Left lobe of liver (tissue), 2 donors: ENCODE measurements at places on chromosomes 6 and 20. TPM values are rescaled to one million over a fixed set of nuclear protein-coding genes. Genes with fewer than 3 reads are reported as not detected.

Gene FAM162B
- total RNA-seq: 0.63 TPM

Gene PLA2G7
- total RNA-seq: 1.7 TPM

Gene RAMACL
- total RNA-seq: 0.28 TPM

Gene FRK
- 12.6 TPM for total RNA-seq

Gene STMND1
- total RNA-seq: not detected

Gene MEP1A
- total RNA-seq: not detected

Gene CTCFL
- total RNA-seq: 0.15 TPM

Gene SAMD10
- 3.5 TPM for total RNA-seq

Gene ANKRD66
- total RNA-seq: not detected

Gene TFAP2D
- not detected for total RNA-seq

Gene PKIB
- 2.1 TPM for total RNA-seq

Gene UST
- total RNA-seq: 0.58 TPM

Gene FNDC11
- total RNA-seq: not detected

GRCh38 chr6:162852840-162853577 is 125.2 kb downstream of the PACRG start:
- no peak for DNase-seq

- no peak for DNase-seq
Measured at GRCh38 chr20:6515261-6515660, 252.2 kb upstream of the BMP2 start.

DNA sequence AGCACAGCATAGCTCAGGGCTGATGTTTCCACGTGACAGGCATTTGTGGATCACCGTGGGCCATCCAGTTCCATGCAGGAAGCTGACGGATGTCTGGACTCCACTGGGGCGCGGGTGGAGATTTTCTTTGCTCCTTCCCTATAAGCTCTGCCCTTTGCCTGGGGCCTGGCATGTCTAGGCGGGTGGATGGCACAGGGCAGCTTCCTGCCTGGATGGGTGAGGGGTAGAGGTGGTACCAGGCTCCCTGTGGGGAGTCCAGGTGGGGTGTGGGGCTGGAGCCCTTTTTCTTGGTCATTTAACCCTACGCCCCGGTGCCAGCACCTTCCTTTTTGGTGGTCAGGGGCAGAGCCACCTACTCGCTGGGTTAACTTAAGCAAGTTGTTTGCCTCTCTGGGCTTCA is 10.4 kb downstream of the FAM110A start:
- DNase-seq: no peak

DNA sequence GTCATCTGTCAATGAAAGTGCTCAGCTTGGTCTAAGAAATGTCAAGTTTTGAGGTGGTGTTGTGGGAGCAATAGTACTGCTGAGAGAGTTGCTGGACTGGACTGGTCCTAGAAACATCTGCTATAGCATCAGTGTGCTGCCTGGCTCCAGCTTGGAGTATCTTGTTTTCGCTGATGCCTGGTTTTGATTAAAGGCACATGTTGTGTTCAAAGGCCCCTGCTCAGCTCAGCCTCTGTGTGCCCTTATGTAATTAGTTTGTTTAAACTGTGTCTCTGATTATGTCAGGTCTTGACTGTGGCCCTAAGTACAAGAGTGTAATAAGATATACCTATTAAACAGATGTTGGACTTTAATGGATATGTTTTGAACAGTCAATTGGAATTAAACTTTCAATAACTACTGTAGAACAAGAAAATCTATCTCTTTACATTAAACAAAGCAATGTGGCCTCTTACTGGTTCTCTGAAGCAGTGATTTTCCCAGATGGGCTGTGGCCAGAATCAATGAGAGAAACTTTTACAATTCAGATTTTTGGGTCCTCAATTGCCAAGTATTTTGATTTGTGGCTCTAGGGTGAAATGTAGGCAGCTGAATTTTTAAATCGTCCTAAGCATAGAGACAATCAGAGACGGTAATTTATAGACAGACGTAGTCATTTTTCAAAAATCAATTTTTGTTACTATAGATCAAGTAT is 668.2 kb downstream of the DHX35 start:
- no peak for DNase-seq

- DNase-seq: no peak
Measured at GRCh38 chr20:37137547-37137946, 41.6 kb upstream of the RPN2 start.

GRCh38 chr20:56781108-56781739 is 152.1 kb downstream of the TFAP2C start:
- no peak for DNase-seq

DNA sequence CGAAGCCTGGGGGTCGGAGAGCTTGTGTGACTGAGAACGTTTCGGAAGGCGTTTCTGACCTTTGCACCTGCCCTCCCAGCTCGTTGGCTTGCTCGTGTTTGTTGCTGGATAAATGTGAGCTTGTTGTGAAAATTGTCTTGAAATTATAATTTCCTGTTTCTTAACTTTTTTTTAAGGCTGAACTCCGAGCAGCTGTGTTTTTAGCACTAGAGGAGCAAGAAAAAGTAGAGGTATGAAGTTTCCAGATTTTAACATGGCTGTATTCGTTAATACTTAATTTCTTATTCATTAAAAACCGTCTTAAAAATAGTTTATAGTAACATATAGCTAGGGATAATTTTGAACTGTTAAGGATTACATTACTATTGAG is 672 bp downstream of the CEP43 start:
- DNase-seq: no peak

- no peak for DNase-seq
Measured at GRCh38 chr20:48949304-48950170, 28.0 kb downstream of the ARFGEF2 start.

DNA sequence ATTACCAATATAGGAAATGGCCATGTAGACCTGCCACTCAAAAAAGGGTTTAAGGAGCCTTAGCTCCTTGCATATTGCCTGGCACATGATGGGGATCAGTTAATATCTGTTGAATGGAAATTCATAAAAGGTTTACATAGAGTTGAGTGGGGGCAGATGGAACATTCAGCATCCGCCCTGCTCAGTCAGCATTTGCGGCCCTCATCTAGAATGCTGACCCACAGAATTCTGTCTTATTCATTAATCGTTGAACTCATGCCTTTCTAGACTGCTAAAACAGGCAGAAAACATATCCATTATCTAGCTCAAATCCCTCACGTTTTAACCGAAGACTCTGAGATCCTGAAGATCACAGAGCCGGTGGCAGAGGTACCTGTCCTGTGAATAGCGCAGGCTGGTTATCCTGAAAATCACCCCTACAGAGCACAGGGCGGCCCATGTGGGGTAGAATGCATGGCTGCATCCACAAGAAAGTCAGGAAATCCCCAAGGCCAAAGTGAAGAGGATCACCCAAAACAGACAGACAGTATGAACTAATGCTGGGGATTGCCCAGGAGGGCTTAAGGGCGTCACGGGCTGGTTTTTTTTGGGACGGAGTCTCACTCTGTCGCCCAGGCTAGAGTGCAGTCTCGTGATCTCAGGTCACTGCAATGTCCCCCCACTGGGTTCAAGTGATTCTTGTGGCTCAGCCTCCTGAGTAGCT is 59.9 kb downstream of the CNBD2 start:
- no peak for DNase-seq

DNA sequence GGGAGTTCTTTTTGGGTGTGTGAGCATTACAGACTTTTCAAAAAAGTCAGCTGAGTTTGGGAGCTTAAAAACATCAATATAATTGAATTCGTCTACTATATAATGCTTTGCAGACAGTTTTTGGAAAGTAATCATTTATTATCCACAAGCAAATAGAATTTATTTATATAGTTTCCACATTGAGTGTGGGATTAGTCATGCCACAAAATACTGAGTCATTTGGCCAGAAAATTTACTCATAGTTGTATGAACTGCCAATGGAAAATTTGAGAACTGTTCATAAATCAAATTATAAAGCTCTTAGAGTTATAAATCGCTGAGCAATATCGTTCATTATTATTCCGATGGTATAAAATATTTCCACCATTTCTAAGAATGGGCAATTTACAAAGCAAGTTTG is 5.0 kb downstream of the BEND6 start:
- DNase-seq: no peak

DNA sequence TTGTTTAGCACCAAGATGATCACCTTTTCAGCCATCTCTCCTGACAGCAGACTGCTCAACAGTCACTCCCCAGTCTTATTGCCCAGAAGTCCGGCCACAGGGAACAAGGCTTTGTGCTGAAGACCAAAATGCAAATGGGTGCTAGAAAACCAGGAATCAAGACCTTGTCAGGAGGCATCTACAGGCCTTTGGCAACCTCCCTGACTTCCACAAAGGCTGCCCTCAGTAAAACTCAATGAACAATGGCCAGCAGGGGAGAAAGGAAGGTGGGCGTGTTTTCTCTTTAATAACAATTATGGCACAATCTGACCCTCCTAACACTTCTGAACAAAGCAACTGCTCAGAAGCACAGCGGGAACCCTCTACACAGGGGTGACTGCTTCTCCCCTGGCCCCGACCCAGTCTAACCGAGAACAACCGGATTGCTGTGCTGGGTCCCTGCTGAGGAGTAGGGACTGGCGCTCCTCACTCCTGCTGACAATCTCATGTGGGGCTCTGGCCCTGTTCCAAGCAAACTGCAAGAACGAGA is 41.6 kb downstream of the PLCG1 start:
- peak; percentile 45 for DNase-seq

GRCh38 chr6:132418235-132418965 is 17.1 kb upstream of the MOXD1 start:
- DNase-seq: no peak

DNA sequence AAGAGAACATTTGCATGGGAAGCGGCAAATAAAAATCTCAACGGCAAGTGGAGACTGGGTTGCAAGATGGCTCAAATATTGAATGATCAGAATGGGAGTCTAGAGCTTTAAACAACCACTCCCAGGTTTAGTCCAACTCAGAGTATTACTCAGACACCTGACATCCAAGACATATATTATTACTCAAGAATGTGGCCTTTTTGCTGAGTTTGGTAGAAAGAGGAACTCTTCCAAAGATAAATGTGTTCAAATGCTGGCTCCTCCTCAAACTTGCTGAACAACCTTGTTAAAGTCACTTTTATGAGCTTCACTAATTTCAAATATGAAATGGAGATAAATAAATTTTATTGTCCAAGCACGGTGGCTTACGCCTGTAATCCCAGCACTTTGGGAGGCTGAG is 77.8 kb downstream of the ESR1 start:
- DNase-seq: no peak

- no peak for DNase-seq
Measured at GRCh38 chr20:48019940-48020339, 234.7 kb upstream of the SULF2 start.

DNA sequence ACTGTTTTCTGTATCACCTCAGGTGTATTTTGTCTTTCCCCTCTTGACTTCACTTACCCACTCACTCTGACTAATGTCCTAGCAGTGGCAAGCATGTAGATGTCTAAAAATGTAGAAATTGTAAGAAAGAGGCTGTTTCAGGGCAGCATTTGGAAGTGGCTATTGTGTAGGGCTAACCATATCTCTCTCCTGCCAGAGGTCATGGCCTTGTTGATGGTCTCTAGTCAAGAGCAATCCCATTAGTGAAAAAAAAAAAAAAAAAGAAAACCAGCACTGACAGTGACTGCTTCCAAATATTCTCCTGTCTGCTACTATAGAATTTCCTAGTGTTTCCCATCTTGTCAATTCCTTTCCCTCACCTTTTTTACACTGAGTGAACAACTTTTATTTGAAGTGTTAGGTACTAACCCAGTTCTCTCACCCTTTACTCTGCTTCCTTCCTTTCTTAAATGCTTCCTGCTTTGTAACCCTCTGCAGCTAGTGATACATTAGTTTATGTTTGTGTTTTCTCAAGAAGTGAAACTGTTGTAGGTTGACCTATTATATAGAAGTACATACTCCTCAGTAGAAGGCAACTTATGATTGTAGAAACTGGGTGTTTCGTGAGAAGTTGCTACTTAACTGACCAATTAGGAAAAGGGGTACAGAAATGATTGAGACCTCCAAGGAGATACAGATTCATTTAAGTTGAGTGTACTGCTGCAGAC is 174.1 kb upstream of the PTPRK start:
- no peak for DNase-seq

DNA sequence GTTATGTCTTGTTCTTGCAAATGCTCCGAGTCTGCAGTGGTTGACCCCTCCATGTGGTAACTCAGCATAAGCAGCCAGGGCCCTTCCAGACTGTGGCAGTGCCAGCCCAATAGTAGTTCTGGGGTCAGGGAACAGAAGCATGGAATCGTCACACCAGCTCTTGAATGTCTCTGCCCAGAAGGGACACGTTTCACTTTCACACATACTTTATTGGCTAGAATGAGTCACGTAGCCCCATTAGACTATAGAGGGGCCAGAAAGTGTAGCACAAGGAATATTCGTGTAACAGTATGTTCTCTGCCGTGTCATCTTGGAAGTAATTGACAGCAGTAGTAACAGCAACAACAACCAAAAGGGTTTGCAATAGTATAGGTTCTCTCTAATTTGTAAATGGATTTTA is 254.7 kb downstream of the FARS2 start:
- DNase-seq: no peak

GRCh38 chr20:8043687-8044282 is 24.2 kb upstream of the TMX4 start:
- no peak for DNase-seq

DNA sequence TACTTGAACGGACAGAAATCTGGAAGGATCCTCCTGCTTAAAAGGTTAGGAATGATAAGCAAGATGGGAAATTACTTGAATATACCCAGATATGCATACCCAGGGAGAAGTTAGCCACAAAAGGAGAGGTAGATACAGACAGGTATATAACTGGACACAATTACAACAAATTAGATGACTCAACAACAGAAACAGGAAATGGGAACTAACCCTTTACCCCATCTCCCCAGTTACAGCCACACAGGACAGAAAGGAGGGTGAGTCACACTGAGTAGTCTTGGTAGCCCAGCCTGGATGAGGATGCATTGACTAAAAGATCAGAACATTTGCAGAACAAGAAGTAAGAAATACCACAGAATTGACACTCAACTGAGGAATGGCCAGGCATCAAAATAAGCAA is 61.2 kb downstream of the C6orf52 start:
- DNase-seq: no peak
